ENCODE measurements at places on chromosomes 6 and 20.

GRCh38 chr6:150491811-150492172 is 107.9 kb upstream of the PLEKHG1 start:
- no peak for DNase-seq

DNA sequence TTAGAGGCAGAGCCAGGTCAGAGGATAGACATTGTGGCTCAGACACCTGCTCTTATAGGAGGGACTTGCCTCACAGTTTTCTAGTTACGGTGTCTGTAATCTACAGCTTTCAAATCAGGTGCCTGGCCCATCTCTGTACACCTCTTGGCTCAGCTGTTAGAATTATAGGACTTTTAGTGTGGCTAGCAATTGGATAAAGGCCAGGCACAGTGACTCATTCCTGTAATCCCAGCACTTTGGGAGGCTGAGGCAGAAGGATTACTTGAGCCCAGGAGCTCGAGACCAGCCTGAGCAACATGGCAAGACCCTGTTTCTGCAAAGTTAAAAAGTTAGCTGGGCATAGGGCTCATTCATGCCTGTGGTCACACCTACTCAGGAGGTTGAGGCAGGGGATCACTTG is 20.0 kb downstream of the BRPF3 start:
- DNase-seq: no peak

DNA sequence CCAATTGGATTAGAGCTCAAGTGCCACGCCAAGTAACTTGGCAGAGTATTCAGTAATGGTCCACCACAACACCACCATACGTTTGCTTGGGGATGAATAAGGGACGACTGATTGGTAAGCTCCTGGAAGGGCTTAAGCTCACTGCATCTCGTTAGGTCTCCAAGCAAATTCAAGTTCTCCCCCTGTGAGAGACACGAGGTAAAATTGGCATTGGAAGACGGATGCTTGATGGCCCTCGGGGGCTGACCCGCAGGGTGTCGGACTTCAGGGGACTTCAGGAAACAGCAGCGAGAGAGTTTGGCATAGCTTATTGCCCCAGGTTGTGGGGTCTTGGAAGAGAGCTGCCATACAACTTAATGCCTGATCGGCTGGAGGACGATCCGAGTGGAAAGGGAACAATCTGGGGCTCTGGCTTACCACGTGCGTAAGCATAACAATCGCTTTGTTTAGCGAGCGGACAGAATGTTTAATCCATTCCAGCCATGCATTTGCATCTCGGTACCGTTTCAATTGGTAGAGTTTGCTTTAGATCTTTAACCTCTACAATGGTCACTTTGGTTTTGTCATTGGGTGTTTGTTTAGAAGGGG is 4.8 kb upstream of the ZNFX1 start:
- DNase-seq: no peak

DNA sequence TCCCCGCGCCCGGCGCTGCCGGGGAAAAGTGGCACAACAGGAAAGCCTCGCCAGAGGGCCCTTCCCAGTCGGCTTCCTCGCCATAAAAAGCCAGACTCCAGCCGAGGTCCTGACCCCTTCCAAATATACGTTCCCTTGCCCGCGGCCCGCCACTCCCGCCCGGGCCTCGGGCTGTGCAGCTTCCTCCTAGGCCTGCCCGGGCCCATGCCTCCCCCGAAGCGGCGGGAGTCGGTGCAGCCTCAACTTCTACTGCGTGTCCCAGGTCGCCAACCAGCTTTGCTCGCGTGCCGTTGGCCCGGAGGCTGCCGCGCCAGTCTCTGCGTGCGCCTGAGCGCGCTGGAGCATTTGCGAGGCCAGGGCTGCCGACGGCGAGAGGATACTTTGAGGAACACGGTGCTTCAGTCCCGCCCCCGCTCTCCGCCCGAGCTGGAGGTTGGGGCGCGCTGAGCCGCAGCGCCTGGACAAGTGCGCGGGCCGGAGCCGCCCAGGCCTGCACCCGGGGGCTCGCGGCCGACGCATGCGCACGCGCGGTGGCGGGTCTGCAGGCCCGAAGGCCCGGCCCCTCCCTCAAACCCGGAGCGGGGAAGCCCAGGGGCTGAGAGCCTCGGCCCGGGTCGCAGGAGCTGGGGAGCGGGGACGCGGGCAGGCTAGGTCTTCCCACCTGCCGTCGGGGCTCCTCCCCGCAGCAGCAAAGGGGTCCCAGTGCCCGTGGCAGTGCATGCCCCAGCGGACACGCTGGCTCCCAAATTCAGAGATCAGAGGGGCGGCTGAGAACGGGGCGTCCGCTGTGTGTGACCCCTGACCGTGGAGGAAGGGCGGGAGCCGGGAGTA is 10.2 kb downstream of the FOXC1 start:
- DNase-seq: peak; percentile 39

DNA sequence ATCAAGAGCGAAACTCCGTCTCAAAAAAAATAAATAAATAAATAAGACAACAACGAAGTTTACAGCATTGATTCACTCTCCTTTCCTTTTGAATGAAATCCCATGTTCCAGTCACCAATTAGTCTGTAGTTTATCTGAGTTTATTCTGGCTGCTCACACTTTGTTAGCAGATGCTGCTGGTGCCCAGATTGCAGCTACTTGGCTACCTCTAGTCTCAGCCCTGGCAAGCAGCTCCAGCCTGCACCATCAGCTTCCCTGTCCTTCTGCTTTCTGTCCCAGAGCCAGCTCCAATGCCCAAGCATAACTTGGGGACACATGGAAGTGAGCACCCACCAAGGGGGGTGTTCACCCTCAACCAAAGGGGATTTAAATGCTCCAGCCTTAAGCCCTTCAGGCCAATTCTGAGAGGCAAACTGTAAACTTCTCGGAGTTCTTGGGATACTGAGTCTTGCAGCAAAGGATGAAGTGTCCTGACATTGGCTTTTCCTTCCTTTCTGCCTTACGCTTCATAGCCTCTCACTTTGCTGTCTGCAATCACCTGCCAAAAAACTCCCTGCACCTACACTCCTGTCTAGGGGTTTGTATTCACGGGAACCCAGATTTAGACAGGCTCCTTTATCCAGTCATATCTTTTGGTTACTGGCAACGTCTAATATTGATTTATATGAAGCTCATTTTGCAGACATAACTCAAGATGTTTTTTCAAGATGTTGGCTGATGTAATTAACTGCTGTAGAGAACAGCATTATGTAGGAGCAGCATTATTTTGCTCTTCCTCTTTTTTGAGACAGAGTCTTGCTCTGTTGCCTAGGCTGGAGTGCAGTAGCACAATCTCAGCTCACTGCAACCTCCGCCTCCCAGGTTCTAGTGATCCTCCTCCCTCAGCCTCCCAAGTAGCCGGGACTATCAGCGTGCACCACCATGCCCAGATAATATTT is 9.8 kb upstream of the TASP1 start:
- no peak for DNase-seq

- peak; percentile 60 for DNase-seq
Observed at GRCh38 chr6:30743099-30744053, 889 bp upstream of the FLOT1 start.

DNA sequence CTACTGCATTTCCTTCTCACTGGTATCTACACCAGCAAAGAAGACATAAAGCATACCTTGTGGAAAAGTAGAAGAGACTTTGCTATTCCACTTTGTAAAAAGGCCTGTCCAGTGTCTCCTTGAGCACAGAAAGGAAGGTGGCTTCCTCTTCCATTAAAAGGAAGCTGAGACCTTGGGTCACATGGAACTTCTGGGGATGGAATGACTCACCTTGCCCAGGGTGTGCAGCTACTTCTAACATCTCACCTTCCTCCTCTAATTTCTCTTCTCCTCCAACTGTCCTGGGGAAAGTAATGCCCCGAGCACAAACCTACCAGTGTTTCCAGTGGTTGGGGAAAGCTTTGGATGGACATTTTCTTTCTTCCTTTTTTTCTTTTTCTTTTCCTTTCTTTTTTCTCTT is 848.8 kb upstream of the MAP3K7 start:
- no peak for DNase-seq

DNA sequence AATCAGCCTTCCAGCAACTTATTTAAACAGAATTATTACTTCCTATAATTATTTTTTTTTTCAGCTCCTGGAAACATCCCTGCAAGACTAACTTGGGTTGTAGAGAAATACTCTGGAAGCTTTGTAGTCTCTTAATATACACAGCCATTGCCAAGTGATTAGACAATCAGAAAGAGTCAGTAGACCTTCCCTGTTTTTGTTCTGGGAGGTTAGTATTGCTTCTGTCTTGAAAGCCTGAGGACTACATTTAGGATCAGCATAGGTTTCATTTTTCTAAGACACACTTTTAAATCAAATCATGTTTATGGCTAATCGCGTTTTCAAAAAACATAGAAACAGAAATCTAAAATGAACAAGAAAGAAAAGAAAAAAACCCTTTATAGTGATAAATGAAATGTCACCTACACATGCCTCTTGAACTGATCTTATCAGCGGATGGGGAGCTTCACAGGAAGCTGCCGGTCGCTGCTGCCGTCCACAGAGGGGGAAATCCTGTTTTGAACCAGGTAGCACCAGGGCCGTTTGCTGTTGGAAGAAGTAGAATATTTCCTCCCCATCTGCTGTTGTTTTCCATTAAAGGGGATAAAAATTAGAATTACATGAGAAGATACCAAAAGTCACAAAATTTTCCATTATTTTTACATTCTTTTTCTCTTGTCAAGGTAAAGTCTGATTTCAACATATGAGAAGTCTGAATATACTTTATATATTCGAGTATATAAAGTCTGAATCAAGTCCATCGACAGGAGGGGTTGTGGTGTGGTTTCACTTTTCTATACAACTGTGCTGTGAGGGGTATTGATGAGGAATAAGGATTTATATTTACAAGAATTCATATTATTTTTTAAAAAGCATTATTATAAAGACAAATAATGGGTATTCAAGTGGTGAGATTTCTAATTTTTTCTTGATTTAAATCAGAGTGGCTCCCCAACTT is 94.6 kb downstream of the ARMC2 start:
- peak; percentile 76 for DNase-seq

- peak; percentile 3 for DNase-seq
Observed at GRCh38 chr6:89859744-89860143, 30.1 kb downstream of the CASP8AP2 start.

DNA sequence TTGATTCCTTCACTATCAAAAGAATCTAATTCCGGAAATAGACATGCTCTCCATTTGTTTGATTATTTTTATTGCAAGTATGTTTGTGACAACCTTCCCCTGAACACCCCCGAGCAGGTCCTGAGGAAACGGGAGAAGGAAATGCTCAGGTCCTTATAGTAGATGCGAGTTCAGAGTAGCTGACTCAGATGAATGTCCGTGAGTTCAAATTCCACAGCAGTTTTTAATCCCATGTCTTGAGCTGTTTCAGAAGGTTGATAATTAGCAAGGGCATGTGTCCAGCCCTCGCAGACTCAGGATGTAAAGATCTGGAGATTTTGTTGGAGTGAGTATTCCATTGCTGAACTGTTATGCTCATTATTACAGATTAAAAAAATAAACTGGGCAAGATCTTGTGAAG is 169.3 kb downstream of the BCAS1 start:
- DNase-seq: no peak

- DNase-seq: peak; percentile 63
Observed at GRCh38 chr6:90350689-90351554, 54.3 kb upstream of the BACH2 start.

DNA sequence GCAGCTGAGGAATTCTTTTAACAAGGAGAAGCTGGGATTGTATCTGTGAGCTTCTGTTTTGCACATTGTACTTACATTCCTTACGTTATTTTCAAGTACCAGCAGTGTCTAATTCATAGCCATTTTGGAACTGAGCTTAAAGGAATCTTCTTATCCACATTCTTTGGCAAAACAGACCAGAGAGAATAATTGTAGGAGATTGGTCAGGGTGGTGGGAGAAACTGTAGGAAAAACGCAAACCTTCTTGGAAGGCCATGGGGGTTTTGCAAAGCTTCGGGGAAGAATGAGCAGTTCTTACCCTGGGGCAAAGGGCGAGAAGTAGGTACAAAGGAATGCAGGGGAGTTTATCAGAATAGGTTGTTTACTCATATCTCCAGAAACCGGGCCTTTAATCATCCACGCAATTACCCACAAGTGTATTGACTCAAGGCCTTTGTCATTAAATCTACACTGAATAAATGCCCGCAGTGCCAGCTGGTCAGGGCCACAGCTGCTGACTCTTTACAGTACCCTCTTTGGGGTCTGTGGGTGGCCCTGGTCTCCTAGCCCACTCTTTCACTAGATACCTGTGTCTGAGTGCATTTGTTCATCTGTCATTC is 39.6 kb upstream of the SPTLC3 start:
- DNase-seq: no peak

DNA sequence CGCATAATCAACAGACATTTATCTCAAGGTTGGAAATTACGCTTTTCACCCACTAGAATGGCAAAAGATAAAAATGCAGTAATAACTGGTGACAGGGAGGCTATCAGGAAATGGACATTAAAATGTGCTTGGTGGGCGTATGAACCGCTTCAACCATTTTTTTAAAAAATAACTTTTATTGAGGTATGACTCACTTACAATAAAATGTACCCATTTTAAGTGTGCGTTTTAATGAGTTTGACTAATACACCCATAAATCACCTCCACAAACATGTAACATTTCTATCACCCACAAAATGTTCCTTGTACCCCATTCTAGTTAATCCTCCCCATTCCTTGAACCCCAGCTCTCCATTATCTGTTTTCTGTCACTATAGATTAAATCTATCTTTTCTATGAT is 96.8 kb downstream of the IYD start:
- no peak for DNase-seq

GRCh38 chr6:121578216-121578615 is 142.8 kb downstream of the GJA1 start:
- DNase-seq: no peak

GRCh38 chr20:20492521-20493332 is 124.8 kb downstream of the INSM1 start:
- DNase-seq: no peak

GRCh38 chr6:90038961-90039653 is 144.8 kb downstream of the GJA10 start:
- DNase-seq: no peak

DNA sequence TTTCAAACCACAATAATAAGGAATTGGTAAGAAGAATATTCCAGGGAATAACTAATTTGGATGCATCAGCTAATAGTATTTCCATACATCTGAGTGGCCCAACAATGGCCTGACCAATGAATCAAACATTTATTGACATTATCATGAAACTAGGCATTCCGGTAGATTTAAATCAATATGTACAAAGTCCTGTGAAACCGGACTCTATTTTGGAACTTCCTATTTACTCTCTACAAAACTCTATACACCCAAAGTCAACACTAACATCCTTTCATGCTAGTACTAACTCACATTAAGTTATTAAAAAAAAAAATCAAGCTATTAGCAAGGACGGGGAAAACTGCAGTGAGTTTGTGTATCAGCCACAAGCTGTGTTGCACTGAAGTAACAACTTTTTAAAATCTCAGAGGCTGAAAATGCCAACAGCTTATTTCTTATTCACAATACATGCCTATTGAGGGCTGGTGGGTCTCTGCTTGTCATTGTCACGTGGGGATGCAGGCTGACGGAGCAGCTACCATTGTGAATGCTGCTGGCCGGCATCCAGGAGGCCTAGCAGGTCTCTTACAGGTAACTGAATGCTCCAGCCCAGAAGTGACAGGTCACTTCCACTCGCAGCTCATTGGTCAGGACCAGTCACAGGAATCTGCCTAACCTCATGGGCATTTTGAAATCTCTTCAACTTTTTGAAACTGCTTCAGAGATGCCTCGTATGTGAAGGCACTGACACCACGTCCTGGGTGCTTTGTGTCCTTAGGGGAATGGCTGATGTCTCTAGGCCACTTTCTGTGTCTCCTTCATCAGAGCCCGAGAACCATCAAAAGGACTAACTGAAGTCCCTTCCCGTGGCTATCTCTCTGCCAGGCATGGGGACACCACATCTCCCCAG is 76.3 kb downstream of the SLC22A23 start:
- DNase-seq: no peak
